ENCODE measurements at places on chromosomes 5 and 9. TPM values are rescaled to one million over a fixed set of nuclear protein-coding genes. Genes with fewer than 3 reads are reported as not detected.

Gene KIAA1191
- total RNA-seq: 75.3 TPM

Gene EEIG1
- total RNA-seq: 7.3 TPM

Gene TMOD1
- 2.6 TPM for total RNA-seq

Gene IRX1
- total RNA-seq: 0.46 TPM

Gene FEM1C
- 37.9 TPM for total RNA-seq

Gene PCDHB14
- under 0.01 TPM for total RNA-seq

Gene CCDC152
- 0.34 TPM for total RNA-seq

Gene KIAA0825
- 7.3 TPM for total RNA-seq

Gene PCDHGA9
- total RNA-seq: 1.5 TPM

Gene SLC45A2
- 114 TPM for total RNA-seq

Gene GHR
- 1.2 TPM for total RNA-seq

Gene TAF1L
- not detected for total RNA-seq

Gene MCTP1
- 50.4 TPM for total RNA-seq

Gene PRDM9
- not detected for total RNA-seq

Gene PCDHGB5
- 12.5 TPM for total RNA-seq

Gene CSF1R
- 0.33 TPM for total RNA-seq

Gene TRUB2
- 25.4 TPM for total RNA-seq

Gene ARHGEF28
- total RNA-seq: 12.0 TPM

Gene GFI1B
- total RNA-seq: not detected

Gene RRAGA
- 68.2 TPM for total RNA-seq

Gene SLC6A7
- not detected for total RNA-seq

Gene OXCT1
- total RNA-seq: 38.3 TPM

Gene NXNL2
- not detected for total RNA-seq

Gene SLC35D2
- 34.8 TPM for total RNA-seq

Gene CCL19
- total RNA-seq: not detected

Gene ZNF879
- 3.3 TPM for total RNA-seq

Gene INSL4
- total RNA-seq: not detected

Gene SOX30
- total RNA-seq: not detected

Gene MED7
- total RNA-seq: 17.4 TPM

Gene SLC1A1
- 1.7 TPM for total RNA-seq

Gene DBH
- not detected for total RNA-seq

Gene FGFR4
- total RNA-seq: 1.0 TPM

Gene TLX3
- total RNA-seq: not detected

Gene HMMR
- 46.3 TPM for total RNA-seq

Gene MAP1B
- total RNA-seq: 66.8 TPM

Gene CCDC192
- total RNA-seq: not detected

Gene PIP5K1B
- total RNA-seq: under 0.01 TPM

Gene SLC6A3
- total RNA-seq: not detected

Gene CDH9
- total RNA-seq: not detected

Gene TMEM174
- not detected for total RNA-seq

Gene DOLK
- 37.3 TPM for total RNA-seq

Measured in melanocyte of skin (primary cell).